ENCODE measurements at places on chromosomes 2 and 18.

DNA sequence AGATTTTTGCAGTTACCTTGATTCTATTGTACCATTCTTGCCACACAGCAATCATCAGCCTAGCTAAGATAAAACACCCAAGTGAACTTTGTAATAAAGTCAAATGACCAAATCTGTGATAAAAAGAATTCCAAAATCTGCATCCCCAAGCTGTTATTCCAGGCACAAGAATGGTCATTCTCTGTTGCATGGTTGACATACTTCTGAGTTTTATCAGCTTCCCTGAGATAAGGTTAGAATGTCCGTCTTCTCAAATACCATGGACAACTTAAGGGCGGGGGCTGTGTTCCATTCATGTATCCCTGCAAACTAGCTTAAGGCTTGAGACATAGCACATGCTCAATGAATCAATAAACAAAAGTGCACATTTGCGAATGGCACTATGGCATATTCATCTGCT lies 8.1 kb upstream of the BMP10 start:
- DNase-seq = no peak

DNA sequence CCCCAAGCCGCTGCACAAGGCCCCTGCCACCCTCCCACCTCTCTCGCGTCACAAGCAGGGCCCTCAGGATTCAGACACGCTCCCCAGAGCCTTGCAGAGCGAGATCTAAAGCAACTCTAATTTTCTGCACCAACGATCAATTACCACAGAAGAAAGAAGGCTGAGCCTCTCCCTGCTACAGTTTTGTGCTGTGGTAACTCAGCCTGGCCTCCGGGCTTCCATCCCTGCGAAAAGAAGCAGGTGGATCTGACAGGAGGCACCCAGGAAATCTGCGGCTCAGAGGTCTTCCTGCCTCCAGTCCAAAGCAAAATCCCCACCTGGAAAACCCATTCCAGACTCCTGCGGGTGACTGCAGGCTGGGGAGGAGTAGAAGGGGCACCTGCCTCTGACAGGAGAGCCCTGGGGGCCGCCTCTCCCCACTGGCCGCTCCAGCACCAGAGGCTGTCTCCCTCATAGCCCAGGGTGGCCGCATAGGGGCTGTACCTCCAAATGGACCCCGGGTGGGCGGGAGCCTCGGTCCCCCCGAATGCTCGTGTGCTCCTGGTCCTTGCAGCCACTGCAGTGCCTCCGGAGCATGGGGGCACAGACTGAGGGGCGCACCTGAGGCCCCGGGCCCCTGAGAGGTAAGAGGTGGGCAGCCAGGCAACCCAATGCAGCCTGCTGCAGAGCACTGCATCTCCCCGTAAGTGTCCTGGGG lies 31.0 kb downstream of the PXDN start:
- DNase-seq = no peak

GRCh38 chr18:23718243-23718720 lies 29.0 kb downstream of the LAMA3 start:
- no peak for DNase-seq

DNA sequence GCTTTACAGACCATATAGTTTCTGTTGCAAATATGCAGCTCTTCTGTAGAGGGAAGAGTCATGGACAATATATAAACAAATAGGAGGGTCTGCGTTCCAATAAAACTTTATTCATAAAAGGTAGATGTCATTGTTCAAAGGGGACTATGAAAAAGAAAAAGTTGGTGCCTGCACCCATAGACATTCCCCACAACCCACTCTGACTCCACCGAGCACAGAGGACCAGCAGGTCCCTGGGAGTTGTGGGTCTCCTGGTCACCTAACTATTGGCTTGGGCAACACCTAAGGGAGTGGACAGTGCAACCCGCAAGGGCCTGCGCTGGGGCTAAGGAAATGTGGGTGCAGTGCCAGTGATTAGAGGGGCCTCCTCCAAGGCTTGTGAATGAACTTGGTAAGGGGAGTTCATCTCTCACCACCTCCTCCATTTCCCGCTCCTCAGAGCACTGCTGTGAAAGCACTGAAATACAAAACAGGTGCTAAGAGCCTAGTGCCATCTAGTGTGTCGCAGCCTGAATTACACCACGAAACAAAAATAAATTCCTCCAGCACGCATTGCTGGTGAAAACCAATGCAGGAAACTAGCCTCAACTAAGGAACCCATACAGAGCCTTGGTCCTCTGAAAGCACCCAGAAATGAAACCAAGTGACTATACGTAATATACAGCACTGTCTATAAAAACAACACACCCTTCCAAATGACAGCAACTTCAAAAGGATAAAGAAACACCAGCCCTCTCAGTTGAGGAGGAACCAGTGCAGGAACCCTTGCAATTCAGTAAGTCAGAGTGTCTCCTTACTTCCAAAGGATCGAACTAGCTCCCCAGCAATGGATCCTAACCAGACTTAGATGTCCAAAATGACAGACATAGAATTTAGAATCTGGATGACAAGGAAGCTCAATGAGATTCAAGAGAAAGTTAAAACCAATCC lies 166.6 kb downstream of the RNF144A start:
- no peak for DNase-seq

GRCh38 chr2:71503837-71504236 lies 50.5 kb downstream of the DYSF start:
- peak; percentile 50 for DNase-seq

GRCh38 chr18:14189858-14190257 lies 57.6 kb upstream of the ZNF519 start:
- DNase-seq = no peak

DNA sequence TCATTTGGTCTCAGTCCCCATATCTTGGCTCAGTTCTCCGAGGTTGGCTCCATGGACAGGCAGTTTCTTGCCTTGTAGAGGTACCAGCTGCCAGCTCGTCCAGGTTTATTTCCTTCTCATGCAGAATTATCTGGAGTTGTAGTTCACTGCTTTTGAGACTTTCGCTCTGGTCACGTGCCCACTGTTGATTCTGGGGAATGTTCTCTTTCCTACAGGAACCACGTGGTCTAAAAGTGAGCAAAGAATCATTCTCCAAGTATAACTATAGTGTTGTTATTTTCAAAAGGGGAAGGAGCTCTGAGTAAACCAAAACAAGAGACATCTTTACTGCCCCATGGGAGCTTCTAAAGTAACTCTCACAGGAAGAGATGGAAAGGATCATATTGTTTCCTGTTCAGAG lies 41.2 kb upstream of the RAB27B start:
- no peak for DNase-seq

- no peak for DNase-seq
Observed at GRCh38 chr2:218128781-218129457, 3.1 kb downstream of the CXCR2 start.

GRCh38 chr2:147031897-147032296 lies 812.9 kb upstream of the ACVR2A start:
- no peak for DNase-seq

DNA sequence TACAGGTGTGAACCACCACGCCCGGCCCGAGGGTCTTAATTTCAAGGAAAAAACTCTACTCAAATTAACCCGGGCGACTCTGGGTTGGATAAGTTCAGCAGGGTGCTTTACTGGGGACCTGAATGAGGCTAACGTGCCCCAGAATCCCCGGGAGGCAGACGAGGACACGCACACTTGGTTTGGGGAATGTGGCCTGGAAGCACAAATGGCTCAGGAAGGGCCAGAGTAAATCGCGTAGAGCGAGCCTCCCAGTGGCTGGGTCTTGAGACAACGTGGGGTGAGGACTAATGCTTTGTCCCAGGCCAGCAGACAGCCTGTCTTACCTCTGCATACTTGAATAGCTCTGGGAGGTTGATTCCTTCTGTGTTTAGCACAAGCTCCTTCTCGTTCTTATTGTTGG lies 75.8 kb downstream of the POLR1A start:
- no peak for DNase-seq

GRCh38 chr2:10027660-10028330 lies 15.6 kb upstream of the KLF11 start:
- no peak for DNase-seq

DNA sequence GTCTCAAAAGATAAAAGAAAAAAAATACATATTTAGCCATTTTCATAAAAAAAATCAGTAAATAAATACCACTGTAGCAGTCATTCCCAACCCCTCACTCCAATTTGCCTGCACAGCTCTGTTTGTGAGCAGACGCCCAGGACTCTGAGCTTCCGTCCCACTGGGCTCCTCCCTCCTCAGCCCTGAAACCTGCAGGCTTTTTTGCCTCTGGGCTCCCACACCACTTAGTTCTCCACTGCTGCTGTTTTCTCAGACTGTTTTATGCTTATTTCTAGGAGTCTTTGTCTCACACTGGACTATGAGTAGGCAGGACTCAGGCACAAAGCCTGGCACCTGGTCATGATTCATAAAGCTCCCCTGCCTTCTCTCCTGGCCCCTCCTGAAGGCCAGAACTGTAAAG lies 6.1 kb upstream of the CXCR1 start:
- DNase-seq = no peak

DNA sequence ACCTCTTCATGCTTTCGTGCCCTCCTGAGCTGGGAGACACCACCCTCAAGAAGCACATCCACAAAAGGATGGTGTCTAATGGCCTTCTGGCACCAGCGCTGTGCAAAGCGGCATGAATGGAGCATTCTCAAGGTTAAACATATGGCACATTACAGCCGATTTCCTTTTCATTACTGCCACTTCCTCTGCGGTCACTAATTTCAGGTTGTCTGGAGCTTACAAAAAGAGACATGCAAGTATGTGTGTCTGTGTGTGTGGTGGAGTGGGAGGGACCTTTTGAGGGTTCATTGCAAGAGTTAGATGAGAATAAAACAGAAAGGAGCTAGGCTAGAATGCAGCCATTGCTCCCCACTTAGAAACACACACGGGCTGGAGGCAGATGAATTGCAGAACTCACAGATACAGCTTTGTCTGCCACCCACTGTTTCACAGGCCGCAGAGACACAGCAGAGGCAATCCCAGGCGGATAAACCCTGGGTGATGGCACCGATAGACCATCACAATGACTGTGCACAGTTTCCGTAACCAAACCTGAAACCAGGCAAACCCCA lies 76.0 kb downstream of the TGIF1 start:
- no peak for DNase-seq

DNA sequence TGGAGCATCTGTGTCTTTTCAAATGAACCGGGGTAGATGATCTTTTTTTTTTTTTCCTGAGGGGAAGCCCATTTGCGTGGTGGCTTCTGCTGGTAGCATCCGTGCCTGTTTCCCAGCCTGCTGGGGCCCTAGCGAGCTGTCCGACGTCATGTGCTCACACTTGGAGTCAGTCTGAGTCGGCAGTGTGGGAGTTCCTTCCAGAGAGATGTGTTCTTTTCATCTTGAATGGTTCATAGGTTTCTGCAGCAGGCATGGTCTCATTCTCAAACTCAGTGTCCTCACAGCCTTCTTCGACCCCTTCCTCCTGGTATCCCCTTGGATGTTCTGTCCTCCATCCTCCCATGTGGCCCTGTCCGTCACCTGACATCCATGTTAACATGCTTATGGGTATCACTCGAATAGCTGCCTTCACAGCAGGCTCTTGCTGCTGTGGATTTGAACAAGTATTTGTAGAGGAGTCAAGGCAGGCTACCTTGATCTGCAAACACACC lies 51.0 kb downstream of the LDLRAD4 start:
- no peak for DNase-seq

- no peak for DNase-seq
Observed at GRCh38 chr2:205637320-205637602, 45.0 kb upstream of the NRP2 start.

DNA sequence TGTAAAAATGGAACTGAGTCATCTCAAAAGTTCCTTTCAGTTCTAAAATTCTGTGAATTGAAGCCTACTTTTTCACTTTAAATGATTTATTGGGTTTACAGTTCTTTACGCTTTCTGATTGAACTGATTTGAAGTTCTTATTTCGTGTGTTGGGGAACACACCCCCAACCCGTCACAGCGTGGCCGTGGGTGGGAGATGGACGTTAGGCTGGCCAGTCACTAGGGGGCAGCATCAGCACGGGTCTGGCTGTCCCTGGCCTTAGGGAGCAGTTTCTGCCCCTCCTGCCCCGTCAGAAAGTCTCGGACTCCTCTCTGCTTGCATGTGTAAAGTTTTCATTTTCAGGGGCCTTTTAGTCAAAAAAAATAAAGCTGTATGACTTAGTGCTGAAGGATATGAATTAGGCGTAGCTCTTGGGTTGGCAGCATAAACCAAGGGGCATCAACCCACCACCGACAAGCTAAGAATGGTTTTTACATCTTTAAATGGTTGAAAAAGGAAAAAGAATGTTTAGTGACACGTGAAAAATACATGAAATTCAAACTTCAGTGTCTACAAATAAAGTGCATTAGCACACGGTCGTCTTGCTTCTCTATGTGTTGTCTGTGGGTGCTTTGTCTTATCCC lies 63.4 kb downstream of the ZCCHC2 start:
- peak; percentile 52 for DNase-seq

DNA sequence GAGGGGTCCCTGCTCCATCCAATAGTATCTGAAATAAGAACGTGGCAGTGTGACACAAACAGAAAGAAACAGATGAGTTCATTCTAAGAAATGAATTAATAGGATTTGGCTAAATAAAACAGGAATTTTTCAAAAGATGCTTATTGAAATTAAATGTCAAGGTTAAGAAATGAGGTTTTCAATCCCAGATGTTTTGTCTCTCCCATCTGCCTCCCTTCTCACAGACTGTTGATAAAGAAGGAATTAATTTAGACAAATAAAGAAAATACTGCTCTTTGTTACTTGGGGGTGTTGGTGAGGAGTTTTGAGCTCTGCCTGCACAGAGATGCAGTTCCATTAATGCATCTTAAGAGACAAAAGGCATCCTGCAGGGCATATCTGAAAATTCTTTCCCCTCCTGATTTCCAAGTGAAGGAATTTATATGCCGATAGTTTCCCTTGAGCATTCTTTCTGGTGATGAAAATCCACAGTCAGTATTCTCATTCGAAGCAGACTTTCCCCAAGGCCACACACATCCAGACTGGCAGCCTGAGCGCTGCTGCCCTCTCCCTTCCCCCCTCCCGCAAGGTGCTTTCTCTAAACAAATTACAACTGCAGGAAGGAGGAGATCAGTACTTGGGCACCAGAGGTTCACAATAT lies 385.4 kb upstream of the RND3 start:
- DNase-seq = no peak

GRCh38 chr2:47520302-47520630 lies 117.3 kb downstream of the MSH2 start:
- no peak for DNase-seq

DNA sequence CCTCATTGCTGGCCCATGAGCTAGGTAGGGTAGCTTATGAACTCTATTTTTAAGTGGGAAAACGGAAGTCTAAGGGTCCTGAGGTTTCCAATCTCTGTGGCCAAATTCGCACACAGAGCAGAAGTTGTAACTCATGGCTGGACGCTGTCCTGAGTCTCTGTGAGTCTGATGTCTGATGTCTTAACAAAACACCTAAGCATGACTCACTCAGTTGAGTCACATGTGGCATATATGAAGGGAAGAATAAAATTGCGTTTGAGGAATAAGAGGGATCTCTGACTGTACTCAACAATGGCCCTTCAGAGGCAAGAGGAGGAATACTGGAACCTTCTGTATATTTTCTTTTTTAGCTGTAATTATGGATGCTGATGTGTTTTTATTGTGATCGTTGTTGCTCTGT lies 569.7 kb downstream of the RIT2 start:
- DNase-seq = no peak

DNA sequence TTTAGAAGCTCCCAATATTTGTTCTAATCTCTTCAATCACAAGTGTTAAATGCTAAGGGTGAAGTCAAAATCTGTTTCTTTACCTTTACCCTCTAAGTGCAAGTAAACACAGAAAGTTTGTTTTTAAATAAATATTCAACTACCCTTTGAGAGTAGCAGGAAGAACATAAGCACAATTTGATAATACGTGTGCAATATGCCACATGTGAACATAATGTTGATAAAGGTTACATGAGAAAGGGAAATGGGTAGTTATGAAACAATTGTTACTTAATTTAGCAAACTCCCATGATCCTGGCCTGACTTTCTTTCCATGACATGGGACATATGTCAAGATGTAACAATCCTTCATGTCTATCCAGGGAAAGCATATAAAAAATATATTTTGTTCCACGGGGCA lies 7.1 kb downstream of the SPRED2 start:
- DNase-seq = no peak

All from tibial artery (tissue), 4 donors.